Daoy (cell line): ENCODE measurements at places on chromosomes 2 and 18. TPM values are rescaled to one million over a fixed set of nuclear protein-coding genes. Genes with fewer than 3 reads are reported as not detected.
A peak's percentile ranks its signal among the peaks of the same experiment; 100 is the strongest.

GRCh38 chr18:79395761-79396404 lies at the start of gene NFATC1:
NFATC1 (plus strand) TSS chr18:79395930; CDS start chr18:79396225, 295 bp downstream.
- DNase-seq = peak; percentile 80

Gene ACTG2
- total RNA-seq = 0.18 and 0.74 TPM in 2 replicates

- DNase-seq = no peak
Observed at GRCh38 chr2:30298302-30298701, 67.0 kb downstream of the LBH start.

DNA sequence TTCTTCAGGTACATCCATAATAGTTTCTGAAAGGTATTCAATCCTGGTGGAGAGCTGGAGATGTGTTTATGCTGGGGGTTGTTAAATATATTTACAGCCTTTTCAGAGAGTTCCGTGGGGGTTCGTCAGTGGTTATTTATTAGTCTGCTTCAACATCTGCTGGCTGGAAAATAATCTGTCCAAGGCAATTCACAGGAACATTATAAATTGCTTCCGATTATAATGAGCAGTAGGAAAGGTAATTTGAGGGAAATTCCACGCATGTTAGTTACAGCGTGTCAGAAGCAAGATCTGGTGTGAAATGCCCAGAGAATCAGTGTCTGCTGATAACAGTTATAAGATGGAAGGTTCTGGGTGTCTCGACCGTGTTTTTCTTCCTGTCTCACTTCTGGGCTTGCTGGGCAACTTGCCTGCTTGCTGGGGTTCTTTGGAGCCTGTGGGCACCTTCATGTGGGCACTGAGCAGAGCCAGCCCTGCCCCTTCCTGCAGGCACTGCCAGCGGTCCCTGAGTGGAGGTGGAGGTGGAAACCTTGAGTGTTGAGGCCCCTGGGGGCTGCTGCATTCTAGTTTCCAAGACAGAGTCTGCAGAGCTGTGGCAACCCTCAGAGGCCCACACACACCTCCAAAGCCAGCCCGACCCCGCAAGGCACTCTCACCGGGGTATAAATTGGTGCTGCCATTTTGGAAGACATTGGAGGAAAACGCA lies 185.7 kb downstream of the FAM210A start:
- no peak for DNase-seq
